ENCODE measurements at places on chromosomes 16 and 17.

DNA sequence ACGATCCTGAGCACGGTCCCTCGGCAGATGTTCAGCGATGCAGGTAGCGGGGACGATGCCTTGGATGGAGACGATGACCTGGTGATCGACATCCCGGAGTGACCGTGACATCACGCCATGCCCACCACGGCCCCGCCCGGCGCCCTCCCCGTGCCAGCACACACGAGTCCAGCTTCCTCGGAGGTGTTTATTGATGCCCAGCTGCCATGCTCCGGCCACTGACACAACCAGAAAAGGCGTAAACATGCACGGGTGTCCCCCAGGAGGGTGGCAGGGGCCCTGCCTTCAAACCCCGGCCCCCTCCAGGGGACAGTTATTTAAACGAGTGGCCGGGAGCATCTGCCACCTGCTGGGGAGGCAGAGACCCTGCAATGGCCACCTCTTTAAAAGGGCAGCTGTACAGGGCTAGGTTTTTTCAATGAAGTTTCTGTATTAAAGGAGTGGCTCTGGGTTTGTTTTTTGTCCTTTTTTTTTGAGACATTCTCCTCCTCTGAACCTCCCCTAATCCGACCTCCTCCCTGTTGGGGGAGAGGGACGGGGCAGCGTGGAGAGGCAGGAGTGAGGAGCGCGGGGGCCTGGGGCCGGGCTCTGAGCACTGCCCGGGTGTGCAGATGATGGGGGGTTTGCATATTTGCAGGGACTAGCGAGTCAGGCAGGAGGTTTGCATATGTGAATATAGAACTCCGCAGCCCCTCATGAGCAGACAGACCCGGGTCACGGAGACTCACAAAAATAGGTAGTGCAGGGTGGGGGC is 5.3 kb downstream of the DOC2A start:
- DNase-seq, result no peak

GRCh38 chr17:62778990-62779681 is 29.0 kb downstream of the MARCHF10 start:
- DNase-seq, result no peak

DNA sequence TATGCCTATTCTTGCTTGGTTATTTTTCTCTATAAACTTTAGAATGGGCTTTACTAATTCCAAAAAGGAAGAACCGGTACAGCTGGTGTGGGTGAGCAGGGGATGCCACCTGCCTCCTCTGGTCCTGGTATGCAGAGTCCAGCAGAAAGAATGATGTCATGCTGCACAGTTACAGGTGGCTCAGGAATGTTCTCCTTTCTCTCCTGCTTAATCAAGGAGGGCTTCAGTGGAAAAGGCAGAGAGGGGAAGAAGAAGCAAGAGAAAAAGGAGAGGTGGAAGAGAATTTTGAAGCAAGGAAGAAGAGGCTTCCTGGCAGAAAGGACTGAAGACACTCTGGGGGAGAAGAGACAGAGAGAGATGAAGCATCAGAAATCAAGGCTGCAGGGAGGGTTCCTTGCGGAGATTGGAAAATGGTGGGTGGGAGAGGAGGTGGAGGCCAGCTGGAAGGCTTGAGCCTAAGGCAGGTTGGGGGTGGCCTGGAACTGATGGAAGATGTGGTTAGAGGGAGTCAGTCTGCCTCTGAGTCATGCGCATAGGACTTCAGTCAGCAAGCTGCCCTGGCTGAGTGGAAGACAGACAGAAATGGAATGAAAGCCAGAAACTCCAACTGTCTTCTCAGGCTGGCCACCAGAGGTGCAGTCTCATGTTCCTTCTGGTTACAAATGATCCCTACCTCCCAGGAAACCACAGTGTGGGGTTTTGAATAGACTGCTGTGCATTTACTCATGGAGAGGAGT is 64.6 kb upstream of the CRHR1 start:
- no peak for DNase-seq

DNA sequence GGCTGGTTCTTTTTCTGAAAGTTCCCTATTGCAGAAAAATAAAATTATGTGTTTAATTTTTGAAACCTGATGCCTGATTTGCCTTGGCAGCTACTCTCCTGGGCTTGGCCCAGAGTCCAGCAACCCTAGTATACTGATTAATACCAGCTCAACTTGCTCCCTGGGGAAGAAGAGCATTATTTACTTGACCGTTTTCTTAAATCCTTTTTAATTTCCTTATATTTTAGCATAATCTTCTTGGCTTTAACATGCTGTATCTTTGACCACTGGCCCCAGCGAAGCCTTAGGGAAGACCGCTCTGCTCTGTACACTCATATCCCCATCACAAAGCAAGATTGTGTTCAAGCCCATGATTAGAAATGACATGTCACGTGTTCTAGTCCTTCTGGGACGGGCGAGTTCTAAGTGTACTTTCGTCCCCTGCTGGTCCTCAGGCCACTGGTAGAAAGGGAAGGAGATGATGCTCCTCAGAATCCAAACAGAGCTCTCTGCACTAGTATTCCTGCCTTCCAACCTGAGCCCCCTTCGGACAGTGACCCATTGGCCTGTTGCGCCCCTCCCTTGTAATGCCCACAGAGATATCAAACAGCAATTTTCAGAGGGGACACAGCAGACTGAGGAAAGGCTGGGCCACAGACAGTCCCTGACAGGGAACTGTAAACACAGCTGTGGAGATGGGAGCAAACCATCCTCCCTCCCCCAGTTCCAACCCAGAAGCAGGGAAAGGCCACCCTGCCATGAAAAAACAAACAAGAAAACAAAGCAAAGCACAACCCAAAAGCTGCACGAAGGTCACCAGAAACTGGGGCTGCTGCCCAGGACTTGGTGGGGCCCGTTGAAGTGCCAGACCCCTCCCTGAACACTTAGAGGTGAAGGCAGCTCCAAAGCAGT is 4.3 kb upstream of the EZH1 start:
- DNase-seq, result no peak

DNA sequence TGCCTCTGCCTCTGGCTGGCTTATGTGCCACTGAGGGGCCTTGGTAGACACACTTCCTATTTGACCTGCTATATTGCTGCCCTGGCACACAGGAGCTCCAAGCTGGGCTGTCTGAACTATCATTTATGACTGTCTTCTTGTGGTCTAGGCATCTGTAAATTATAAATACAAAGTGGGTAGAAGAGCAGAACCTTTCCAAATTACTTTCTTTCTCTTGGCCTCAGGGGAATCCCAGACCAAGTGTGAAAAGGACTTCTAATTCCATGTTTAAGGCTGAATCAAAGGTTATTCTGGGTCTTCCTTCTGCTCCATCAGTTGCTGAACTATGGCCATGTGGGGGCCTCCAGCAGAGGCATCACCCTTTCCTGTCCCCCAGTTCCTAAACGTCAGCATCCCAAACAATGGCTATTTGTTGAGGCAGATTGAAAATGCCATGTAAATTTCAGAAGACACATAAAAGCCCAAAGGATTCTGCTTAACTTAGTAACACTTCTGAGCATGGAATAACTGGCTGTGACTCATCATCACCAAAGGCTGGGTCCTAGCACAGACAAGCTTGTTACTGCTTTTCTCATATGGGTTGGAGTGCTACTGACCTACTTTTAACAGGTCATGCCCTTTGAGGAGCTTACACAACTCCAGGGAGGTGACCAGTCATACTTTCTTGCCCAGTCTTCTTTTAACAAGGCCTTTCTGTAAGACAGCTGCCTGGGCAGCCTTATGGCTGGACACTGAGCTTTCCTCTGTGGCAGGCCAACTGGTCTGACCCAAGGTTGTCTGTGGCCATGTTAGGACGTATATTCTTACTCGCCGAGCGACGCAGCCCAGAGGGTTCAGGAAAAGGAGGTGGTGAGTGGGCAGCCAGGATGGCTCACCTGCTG is 154.8 kb downstream of the VPS53 start:
- no peak for DNase-seq

DNA sequence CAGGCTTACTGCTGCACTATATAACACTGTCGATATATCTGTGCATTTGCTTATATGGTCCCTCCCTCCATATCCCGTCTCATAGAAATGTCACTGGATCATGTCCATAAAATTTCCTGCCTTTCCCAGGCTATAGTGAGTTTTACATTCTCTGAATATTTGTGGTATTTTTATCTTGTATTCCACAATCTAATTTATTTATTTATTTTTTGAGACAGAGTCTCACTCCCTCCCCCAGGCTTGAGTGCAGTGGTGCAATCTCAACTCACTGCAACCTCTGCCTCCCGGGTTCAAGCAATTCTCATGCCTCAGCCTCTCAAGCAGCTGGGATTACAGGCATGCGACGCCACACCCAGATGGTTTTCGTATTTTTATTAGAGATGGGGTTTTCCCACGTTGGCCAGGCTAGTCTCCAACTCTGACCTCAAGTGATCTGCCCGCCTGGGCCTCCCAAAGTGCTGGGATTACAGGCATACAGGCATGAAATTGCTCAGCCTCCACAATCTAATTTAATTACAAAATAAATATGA is 12.9 kb downstream of the TRIM37 start:
- DNase-seq, result no peak

DNA sequence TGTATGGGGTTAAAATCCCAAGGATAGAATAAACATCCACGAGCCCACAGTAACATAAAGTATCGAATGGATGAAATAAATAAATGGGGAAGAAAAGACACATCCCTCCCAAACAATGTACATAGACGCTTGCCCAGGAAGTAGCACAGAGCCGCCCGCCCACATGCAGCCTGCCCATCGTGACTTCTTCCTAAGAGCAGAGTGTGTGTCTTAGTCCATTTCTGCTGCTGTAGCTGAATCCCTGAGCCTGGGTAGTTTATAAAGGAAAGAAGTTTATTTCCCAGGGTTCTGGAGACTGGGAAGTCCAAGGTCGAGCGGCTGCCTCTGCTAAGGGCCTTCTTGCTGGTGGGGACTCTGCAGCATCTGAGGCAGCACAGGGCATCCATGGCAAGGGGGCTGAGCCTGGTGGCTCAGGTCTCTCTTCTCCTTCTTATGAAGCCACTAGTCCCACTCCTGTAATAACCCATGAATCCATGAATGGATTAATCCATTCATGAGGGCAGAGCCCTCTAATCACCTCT is 39.4 kb upstream of the ZNF469 start:
- DNase-seq, result no peak

GRCh38 chr17:39772987-39773934 is 35.5 kb downstream of the GRB7 start:
- DNase-seq, result no peak

- no peak for DNase-seq
Observed at GRCh38 chr17:12618557-12618956, 47.1 kb upstream of the MYOCD start.

DNA sequence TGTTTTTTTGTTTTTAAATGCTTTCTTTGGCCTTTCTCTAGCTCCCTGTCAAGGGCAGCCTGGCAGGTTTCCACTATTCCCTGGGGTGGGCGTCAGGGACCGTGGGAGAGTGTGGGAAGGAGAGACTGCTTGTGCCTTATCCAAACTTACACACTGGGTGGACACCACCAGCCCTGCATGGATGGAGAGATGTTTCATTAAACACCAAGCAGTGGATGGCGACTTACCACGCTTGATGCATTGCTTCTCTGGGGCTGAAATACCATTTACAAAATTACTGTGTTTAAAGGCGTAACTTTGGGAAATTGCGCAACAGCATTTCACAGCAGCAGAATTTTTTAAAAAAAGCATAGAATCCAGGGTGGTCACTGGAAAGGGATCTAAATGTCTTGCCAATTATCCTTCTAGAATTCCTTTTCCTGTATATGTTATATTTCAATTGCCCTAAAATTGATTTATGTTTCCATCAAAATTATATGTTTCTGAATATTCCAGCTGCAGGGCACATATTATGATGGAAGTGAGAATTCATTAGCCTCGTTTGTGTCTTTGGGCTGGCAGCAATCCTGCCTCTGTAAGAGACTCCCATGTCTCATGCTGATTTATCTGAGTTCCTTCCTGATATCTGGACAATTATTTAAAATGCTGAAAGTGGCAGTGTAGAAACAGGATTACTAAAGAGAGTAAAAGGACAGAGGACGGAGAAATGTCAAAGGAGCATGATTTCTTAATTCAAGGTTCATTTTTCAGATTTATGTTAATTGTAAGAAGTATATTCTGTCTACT is 247.3 kb downstream of the GRIN2A start:
- DNase-seq, result no peak

GRCh38 chr16:66539623-66540469 is 10.1 kb downstream of the TK2 start:
- no peak for DNase-seq

DNA sequence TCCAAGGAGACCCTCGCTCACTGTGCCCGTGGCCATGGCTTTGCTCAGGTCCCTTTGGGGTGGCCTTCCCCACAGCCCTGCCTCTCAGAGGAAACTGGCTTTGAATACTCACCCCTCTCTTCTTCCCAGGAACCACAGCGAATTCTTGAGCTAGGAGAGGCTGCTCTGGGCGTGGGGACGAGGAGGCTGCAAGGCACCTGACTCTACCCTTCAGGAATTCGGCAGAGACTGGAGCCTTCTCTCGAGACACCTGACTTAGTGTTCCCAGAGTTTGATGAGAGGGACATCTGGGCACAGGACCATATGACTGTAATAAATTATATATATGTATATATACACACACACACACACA is 6.2 kb downstream of the LLGL2 start:
- DNase-seq, result no peak

GRCh38 chr16:50146479-50147435 is 6.3 kb upstream of the TENT4B start:
- DNase-seq, result no peak

GRCh38 chr17:73717690-73718089 is 73.4 kb upstream of the SDK2 start:
- no peak for DNase-seq

- DNase-seq, result no peak
Observed at GRCh38 chr17:48176471-48176855, 68.9 kb downstream of the SNX11 start.

- no peak for DNase-seq
Observed at GRCh38 chr16:24253192-24253591, 2.9 kb upstream of the CACNG3 start.

- DNase-seq, result no peak
Observed at GRCh38 chr16:54216268-54216667, 70.3 kb downstream of the IRX3 start.

DNA sequence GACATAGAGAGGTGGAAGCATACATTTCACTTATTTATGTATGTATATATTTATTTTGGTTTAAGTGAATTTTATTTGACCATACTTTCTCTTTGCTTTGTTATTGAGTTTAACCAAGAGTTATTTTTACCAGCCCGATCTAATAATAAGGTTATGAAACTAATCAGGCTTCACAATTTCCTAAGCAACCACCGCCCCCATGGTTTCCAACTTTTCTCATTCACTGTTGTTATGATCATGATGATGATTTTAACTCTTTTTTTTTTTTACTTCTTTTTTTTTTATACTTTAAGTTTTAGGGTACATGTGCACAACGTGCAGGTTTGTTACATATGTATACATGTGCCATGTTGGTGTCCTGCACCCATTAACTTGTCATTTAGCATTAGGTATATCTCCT is 30.6 kb downstream of the DNAH9 start:
- DNase-seq, result no peak

DNA sequence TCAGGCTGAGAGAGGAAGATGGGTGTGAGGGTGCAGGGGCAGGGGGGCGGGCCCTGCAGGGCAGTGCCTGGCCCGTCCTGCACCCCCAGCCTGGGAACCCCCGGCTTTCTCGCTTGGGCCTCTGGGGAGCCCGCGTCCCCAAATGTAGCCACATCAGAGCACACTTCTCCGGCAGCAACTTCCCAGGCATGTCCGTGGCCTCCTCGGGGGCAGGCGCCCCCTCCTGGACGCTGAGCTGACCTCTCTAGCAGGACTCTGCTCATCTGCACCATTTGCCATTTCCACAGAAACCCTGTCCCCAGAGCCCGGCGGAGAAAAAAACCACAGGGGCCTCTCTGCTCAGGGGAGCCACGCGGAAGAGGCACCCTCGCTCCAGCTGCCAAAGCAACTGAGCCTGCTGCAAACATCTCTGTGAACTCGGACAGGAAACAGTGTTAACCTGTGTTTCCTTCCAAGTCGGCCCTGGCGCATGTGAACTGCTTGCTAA is 63.4 kb downstream of the KLHDC4 start:
- peak; percentile 13 for DNase-seq

GRCh38 chr17:29555840-29556239 is 11.0 kb downstream of the ABHD15 start:
- no peak for DNase-seq
